Right atrium auricular region (tissue), 2 donors: ENCODE measurements at places on chromosomes 5 and 9.
A peak's percentile ranks its signal among the peaks of the same experiment; 100 is the strongest.

- DNase-seq, result no peak
These were observed 67.1 kb upstream of the SSBP2 start for GRCh38 chr5:81817980-81818379.

GRCh38 chr5:156411-157072, 34.8 kb upstream of the LRRC14B start:
- no peak for DNase-seq

DNA sequence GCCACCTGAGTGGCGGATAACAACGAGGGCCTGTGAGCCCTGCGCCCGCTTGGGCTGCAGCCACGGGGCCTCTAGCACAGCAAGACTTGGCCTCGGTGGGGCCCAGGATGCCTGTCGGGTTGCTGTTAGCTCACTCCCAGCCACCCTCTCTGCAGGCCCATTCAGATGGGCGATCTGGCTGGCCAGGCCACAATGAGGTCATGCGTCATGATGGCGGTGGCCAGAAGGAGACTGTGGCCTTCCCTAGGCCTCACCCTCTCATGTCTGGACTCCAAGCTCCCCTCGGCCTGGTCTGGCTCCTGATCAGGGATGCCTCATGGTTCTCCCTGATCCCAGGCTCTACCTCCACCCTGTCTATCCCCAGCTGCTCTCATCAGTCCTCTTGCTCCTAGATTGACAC, 19.0 kb upstream of the TCOF1 start:
- DNase-seq, result no peak

GRCh38 chr5:35443803-35444595, 173.7 kb upstream of the SPEF2 start:
- DNase-seq, result no peak

DNA sequence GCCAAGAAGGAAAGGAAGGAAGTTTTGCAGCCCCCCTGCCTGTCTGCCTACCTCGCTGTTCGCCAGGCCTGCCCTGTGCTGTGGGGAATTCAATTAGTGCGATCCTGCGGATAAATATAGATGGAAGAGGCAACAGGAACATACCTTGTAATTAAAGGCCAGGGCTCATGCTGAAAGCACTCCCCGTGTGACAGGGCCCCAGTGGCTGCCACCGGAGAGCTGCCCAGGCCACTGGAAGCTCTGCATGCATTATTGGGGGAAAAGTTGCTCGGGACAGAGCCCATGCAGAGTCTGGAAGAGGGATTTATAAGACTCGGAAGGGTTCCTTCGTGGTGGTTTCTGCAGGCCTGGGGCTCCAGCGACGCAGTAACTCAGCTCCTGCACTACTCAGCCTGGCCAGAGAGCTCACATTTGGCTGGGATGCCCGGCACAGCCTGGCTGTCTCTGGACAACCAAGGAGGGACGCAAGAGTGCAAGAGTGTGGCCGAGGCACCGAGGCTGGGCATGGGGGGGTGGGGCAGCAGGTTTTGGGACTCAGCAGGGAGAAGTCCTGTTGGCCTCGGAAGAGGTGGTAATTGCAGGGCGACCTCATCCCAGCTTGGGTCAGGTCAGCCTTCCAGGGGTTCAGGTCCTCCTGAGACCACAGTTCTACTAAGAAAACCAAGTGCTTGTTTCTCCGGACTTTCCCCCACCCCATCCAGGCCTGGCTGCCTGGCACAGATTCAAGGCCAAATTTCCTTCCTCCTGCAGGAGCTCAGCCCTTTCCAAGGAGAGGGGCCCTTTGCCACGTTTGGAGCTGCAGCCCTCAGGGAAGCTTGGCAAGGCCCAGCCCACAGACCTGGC, 68.1 kb upstream of the GGTA1 start:
- peak; percentile 69 for DNase-seq

GRCh38 chr5:141094481-141095262, at the start of gene PCDHB2:
Gene PCDHB2, plus strand, starts transcription at chr5:141094615. Its CDS starts 176 bp downstream, at chr5:141094791.
- no peak for DNase-seq
